ENCODE measurements at places on chromosomes 16 and 17.

- DNase-seq, result no peak
Measured at GRCh38 chr17:52666264-52666663, 507.8 kb upstream of the CA10 start.

GRCh38 chr17:71337938-71338337, 782.9 kb upstream of the SOX9 start:
- no peak for DNase-seq

DNA sequence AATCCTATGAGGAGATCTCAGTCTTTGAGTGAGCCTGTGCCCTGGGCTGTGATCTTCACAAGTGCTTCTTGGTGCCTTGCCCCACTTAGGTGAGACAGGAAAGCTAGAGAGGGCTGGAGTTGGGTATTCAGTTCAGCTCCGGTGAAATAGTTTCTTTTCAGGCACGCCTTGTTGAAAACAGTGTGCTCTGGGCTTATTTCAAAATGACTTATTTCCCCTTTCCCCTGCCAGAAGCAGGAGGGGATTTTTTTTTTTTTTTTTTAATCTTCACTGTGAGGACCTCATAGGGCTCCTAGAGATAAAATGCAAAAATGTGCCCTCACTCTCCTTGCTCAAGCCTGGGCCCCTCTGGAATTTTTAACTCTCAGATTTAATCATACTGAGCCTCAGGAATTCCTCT, 27.2 kb downstream of the MOSMO start:
- DNase-seq, result no peak

DNA sequence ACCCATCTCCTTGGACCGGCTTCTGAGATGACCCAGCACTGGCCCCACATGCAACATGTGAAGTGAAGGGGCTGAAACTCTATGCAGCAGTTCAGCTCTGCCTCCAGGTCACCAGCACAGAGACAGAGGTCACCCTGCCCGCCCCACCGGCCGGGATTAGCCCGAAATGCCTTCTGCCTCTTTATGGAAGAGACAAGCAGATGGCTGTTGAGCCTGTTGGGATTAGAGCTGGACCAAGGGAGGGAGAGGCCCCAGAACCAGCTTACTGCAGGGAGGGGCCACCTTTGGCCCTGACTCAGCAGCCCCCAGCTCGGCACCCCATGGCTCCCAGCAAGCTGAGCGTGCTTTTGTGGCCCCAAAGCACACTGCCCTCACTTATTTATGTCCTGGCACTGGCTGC, 5.7 kb downstream of the AIPL1 start:
- no peak for DNase-seq
